ENCODE measurements at places on chromosomes 12 and 14.

GRCh38 chr14:65101631-65102440 is 481 bp downstream of the MAX start:
- DNase-seq, result no peak

GRCh38 chr12:116433249-116433648 is 125.9 kb upstream of the MAP1LC3B2 start:
- DNase-seq, result no peak

GRCh38 chr14:69323266-69323998 is 63.5 kb downstream of the GALNT16 start:
- no peak for DNase-seq

GRCh38 chr12:52975204-52975603 is 26.3 kb downstream of the KRT18 start:
- DNase-seq, result peak; percentile 57

DNA sequence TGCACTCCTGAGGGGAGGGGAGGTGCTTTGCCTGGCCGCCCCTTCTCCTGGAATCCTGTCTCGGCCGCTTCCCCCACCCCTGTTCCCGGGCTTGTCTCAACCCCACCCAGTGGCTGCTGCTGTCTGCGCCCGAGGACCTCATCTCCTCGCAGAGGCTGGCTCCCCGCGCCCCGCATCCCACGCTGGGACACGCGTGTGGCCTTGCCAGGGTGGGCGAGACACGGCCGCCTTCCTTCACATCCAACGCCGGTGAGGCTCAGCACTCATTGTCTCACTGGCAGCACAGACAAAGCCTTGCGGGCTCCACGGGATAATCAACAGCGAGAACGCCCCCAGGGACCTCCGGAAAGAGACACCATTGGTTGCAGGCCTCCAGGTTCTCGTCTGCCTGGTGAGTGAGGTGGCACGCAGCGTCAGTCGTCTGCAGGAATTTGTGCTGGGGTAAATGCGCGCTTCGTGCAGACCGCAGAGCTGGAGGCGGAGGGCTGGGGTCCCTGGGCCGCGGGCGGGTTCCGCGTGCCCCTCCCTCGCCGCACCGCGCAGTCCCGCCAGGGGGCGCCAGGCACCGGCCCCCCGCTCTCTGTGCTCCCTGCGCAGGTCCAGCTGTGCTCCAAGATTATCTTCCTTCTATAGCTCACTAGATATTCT is 26.8 kb downstream of the CCDC177 start:
- DNase-seq, result no peak

- peak; percentile 87 for DNase-seq
Measured at GRCh38 chr12:89160716-89161123, 191.6 kb downstream of the DUSP6 start.

DNA sequence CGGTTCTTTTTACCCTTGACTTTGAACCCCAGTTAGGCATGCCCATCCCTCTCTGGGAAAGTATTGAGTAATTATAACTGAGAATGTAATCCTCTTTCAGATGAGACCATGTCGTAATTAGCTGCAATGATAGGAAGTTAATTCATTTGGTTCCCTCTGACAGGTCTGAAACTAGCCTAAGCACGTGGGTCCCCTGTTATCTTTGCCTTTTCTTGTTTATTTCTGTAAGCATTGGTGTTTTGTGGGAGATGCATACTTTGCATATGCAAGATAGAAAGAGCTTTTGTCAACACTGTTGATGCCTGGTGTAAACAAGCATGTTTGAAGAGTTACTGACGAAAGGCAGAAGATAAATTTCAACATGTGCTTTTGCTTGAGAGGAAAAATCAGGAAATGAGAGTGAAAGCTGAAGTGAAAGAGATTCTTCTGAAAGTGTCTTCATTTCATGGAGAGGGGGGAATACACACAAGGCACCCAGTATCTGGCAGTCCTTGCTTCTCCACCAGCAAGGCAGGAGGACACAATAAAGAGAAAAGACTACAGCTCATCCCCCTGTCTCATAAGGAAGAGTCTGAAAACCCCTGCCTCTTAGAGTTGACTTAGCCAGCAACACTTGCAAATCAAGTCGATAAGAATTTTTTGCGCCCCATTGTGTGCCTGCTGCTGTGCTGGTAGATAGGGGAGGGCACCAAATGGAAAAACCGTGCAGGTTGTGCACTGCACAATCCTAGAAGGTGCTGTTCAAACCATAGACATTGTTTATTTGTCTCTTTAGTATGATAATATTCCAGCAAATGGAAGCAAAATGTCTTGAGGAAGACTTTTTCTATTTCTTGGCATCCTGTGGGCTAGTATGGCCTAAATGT is 77.8 kb downstream of the SLC24A4 start:
- no peak for DNase-seq

DNA sequence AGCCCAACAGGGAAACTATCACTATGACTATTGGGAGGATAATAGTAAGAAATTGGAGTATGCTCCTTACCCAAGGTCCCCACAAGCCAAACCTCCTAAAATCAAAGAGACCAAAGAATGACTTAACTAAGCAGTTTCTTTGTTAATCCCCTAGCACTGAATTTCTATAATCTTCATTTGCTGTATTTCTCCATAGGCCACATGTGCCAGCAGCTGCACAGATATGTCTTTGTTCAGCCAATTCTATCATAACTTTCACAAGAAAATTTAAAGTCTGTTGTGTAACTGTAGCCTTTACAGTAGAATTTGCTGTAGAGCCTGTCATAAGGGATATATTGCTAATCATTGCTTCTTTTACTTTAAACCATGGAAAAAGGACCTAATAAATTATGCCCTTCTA is 104.0 kb downstream of the RIN3 start:
- no peak for DNase-seq
